Nasal cavity respiratory epithelium epithelial cell of viscerocranial mucosa (primary cell): ENCODE measurements at places on chromosomes 2 and 18. TPM values are rescaled to one million over a fixed set of nuclear protein-coding genes. Genes with fewer than 3 reads are reported as not detected.

Gene ZEB2
- 0.14 TPM in 1 of 2 replicates, not detected in the other for total RNA-seq

Gene RAX
- total RNA-seq = not detected in 2 replicates

Gene IL36B
- under 0.01 TPM in 1 of 2 replicates, not detected in the other for total RNA-seq

Gene TUBA4B
- not detected in 2 replicates for total RNA-seq

Gene AAMP
- total RNA-seq = 197 and 268 TPM in 2 replicates

Gene ALKAL2
- total RNA-seq = not detected in 2 replicates

Gene SCTR
- total RNA-seq = not detected in 2 replicates

Gene SPHKAP
- not detected in 2 replicates for total RNA-seq

Gene ANKRD30BL
- total RNA-seq = not detected in 2 replicates

Gene PSTPIP2
- total RNA-seq = 9.6 and 18.9 TPM in 2 replicates

Gene SIGLEC15
- total RNA-seq = 0.07 TPM in 1 of 2 replicates, not detected in the other

Gene PAX8
- total RNA-seq = under 0.01 and 1.1 TPM in 2 replicates

Gene MAL
- 1.6 and 4.1 TPM in 2 replicates for total RNA-seq

Gene LRRTM4
- not detected in 2 replicates for total RNA-seq

Gene EVX2
- total RNA-seq = not detected in 2 replicates

Gene TCF4
- total RNA-seq = 3.4 and 14.5 TPM in 2 replicates

Gene AQP4
- total RNA-seq = 0.14 TPM in 1 of 2 replicates, not detected in the other

Gene CPLX4
- total RNA-seq = not detected in 2 replicates

Gene GRHL1
- 32.5 and 85.2 TPM in 2 replicates for total RNA-seq

Gene SAG
- not detected in 2 replicates for total RNA-seq

Gene GPR35
- 0.34 and 0.85 TPM in 2 replicates for total RNA-seq

Gene GCG
- not detected in 2 replicates for total RNA-seq

Gene SIX3
- total RNA-seq = 0.68 and 4.1 TPM in 2 replicates

Gene STK36
- 3.8 and 14.2 TPM in 2 replicates for total RNA-seq

Gene DOK6
- 0.07 TPM in 1 of 2 replicates, not detected in the other for total RNA-seq

Gene SLC4A3
- 1.7 and 6.9 TPM in 2 replicates for total RNA-seq

Gene RTP5
- not detected in 2 replicates for total RNA-seq

Gene ZNF385B
- total RNA-seq = 0.34 TPM in 1 of 2 replicates, not detected in the other

Gene TCF7L1
- 0.34 and 3.8 TPM in 2 replicates for total RNA-seq

Gene MC5R
- not detected in 2 replicates for total RNA-seq

Gene HOXD13
- total RNA-seq = not detected in 2 replicates

Gene BCL2L11
- 4.4 and 14.8 TPM in 2 replicates for total RNA-seq

Gene SANBR
- total RNA-seq = 5.1 and 12.5 TPM in 2 replicates

Gene BMP10
- total RNA-seq = not detected in 2 replicates

Gene TEX44
- total RNA-seq = not detected in 2 replicates

Gene HJURP
- under 0.01 and 0.14 TPM in 2 replicates for total RNA-seq

Gene TMEM17
- total RNA-seq = 1.4 and 1.7 TPM in 2 replicates

Gene GALR1
- not detected in 2 replicates for total RNA-seq

Gene CRYGC
- not detected in 2 replicates for total RNA-seq

Gene CCL20
- 2.1 and 33.9 TPM in 2 replicates for total RNA-seq

Gene LRRC30
- not detected in 2 replicates for total RNA-seq

Gene FMNL2
- total RNA-seq = 31.8 and 51.9 TPM in 2 replicates

Gene UXS1
- 59.5 and 87.7 TPM in 2 replicates for total RNA-seq

Gene SERPINB11
- under 0.01 and 0.93 TPM in 2 replicates for total RNA-seq

Gene ARMC9
- 4.4 and 14.6 TPM in 2 replicates for total RNA-seq

Gene IL1B
- 176 and 257 TPM in 2 replicates for total RNA-seq

Gene CYTIP
- total RNA-seq = not detected in 2 replicates

Gene KIF5C
- under 0.01 TPM in 2 replicates for total RNA-seq

Gene LYG2
- total RNA-seq = not detected in 2 replicates

Gene ASPRV1
- 0.21 and 0.34 TPM in 2 replicates for total RNA-seq

Gene CHRNG
- total RNA-seq = not detected in 2 replicates

Gene TRIM54
- not detected in 2 replicates for total RNA-seq

Gene L3MBTL4
- total RNA-seq = 1.4 and 8.0 TPM in 2 replicates

Gene LYPD6
- 1.4 TPM in 2 replicates for total RNA-seq

Gene MSH6
- total RNA-seq = 27.0 and 40.6 TPM in 2 replicates
